A172 (cell line): ENCODE measurements at places on chromosomes 13 and 19. TPM values are rescaled to one million over a fixed set of nuclear protein-coding genes. Genes with fewer than 3 reads are reported as not detected.

DNA sequence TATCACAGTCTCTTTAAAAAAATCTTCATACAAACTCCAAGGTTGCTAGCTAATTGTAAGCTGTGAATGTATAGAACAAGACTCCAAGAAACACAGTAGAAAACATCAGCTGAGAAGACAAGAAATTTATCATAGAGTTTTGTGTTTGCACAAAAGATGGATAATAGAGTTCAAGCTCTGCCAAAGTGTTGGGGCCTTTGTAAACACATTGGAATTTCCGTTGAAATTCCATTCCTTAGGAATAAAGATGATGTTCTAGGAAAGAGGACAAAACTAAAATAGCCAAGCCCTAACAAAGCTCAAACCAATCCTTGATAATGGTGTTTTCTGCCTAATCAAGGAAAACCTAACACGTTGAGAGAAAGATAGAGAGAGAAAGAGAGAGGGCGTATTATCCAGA is 20.6 kb downstream of the LRRC63 start:
- DNase-seq, result peak; percentile 33

DNA sequence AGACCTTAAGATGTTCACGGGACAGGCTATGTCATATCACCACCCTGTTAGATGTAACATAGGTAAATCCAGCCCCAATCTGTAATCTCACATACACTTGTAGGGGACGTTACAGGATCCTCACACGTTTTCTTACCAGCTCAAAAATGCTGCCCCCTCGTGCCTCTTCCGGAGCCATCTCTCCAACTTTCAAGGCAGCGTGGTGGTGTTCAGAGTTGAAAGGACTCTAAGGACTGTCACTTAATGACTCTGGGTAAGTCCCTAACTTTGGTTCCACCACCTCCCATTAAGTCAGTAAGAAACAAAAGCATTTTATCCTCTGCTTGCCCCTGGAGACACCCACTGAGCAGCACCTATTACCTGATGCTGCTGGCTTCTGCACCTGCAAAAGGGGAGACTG is 4.4 kb downstream of the MED26 start:
- no peak for DNase-seq

The CLEC17A gene
- not detected in 2 replicates for total RNA-seq

DNA sequence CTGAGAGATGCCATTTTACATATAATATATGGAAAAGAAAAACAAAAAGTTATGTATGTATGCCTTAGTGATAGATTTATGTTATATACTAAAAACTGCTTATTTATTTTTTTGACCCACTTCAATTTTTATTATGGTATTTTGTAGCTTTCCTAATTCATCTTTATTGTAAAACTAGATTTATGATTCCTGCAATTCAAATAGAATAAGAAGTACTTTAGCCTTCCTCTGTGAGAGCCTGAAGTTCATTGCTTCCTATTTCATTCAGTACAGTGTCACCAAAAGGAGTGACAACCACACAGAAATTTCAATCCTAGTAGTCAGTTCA is 158.1 kb downstream of the RGCC start:
- DNase-seq, result no peak

GRCh38 chr19:35205733-35206323 is 22.7 kb downstream of the FAM187B start:
- no peak for DNase-seq

- DNase-seq, result no peak
Measured at GRCh38 chr19:6458695-6459261, 814 bp downstream of the SLC25A23 start.

- DNase-seq, result no peak
Measured at GRCh38 chr13:78787190-78787589, 128.2 kb upstream of the OBI1 start.

DNA sequence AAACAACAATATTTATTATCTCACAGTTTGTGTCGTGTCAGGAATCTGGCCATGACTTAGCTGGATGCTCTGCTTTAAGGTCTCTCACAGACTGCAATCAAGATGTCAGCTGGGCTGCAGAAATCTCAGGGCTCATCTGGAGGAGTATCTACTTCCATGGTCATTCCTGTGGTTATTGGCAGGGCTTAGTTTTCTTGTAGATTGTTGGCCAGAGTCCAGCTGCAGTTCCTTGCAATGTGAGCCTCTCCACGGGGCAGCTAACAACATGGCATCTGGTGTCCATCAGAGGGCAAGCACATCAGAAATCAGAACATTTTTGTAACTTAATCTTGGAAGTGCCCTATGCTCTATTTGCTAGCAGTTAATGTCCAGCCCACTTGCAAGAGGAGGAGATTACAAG is 45.7 kb upstream of the TDRD3 start:
- DNase-seq, result peak; percentile 44

DNA sequence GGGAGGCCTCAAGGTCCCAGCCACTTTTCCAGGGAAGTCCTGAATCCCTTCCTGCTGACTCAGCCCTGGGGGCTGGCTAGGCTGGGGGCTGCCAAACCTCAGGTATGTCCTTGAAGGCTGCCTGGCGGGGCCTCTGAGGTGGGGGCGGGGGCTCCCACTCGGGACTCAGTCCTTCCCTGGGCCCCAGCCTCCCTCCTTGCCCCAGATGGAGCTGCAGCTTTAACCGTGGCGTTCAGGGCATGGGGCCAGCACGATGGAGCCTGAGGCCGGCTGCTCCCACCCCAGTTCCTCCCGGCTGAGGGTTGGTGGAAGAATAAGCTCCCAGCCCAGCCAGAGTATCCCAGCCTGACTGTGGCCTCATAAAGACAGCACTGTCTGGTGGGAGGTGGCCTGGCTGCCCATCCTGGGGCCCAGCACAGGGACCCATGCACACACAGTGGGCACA is 12.4 kb downstream of the CILP2 start:
- no peak for DNase-seq

DNA sequence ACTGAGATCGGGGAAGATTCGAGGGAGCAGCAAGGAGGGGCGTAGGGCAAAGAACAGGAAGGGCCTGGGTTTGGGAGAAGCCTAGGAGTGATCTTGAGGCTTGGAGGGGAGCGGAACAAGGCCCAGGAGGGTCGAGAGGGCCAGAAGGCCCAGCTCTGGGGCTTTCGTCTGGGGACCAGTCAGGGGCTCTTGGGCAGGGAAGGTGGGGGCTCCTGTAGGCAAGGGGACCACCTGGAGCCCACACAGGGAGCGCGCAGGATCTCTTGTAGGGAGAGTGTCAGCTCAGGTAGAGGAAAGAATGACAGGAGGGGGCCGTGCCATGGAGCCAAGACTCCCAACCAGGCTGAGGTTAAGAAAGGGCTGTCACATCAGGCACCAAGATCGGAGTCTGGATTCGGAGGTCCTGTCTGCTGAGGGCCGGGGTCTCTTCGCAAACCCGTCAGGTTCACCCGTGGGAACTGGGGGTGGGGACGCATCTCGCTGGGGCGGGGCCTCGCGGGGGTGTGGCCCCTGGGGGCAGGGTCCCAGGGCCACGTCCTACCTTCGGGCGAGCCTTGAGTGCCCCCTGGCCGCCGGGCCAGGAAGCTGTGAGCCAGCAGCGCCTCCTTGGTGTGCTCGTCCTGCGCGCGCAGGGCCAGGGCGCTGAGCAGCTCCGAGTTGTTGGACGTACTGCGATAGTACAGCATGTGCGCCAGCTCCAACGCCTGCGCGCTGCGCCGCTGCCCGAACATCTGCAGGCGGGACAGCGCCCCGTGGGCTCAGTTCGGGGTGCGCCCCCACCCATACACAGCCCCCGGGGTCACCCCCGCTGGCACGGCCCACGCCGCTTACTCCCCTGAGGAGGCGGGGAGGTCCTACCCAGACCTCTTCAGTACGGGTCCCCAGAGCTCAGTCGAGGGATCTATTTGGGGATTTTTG is 8.4 kb downstream of the EMP3 start:
- peak; percentile 44 for DNase-seq

DNA sequence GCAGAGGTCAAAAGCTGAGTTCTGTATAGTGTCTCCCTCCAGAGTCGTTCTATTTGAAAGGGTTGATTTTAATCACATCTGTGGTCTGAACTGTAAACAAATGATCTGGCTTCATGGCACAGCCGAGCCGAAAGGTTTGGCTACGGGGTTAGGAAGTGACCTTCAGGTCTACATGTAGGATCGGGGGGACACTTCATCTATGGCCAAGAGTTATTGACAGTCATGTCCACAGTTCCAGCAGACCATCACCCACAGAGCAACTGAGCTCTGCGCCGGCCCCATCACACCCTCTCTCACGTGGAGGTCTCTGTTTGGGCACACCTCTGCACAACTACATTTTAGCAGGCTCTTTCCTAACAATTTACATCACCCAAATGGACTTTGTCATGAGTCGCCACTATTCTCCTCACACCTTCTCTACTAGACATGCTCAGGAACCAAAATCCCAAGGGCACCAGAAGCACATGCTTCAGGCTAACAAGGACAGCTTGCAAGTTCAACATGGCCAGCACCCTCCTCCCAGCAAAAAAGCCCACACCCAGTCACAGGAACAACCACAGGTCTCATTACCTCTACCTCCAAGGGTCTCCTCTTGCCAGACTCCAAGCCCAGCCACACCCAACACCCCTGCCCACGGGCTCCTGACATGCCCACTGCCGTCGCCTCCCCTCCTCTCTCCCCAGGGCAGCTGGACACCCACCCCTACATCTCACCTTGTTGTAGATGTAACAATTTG is 36.1 kb upstream of the EPHX3 start:
- DNase-seq, result no peak

- DNase-seq, result peak; percentile 69
Measured at GRCh38 chr19:6811906-6812305, 39.4 kb downstream of the VAV1 start.

- DNase-seq, result peak; percentile 72
Measured at GRCh38 chr19:47697863-47698609, 15.2 kb upstream of the EHD2 start.

The KCTD4 gene
- 0.29 TPM in 1 of 2 replicates, not detected in the other for total RNA-seq
